Hematopoietic multipotent progenitor cell (in vitro differentiated cells): ENCODE measurements at places on chromosomes 6 and 20.

DNA sequence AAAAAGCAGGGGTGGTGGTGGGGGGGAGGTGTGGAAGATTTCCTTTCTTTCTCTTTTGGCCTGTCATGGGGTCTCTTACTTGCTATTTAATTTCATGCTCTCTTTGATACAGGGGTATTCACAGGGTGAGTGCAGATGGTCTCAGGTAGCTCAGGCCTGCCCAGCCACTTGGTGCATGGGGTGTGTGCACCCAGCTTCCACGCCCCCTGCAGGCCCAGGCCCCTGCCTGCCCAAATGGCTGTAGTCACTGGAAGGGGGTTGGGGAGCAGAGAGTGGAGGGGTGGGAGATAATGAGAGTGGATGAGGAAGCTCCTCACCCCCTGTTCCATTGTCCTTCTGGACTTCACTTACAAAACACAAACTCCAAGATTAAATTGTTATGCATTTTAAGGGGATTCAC is 133.6 kb upstream of the SGK1 start:
- DNase-seq: no peak

DNA sequence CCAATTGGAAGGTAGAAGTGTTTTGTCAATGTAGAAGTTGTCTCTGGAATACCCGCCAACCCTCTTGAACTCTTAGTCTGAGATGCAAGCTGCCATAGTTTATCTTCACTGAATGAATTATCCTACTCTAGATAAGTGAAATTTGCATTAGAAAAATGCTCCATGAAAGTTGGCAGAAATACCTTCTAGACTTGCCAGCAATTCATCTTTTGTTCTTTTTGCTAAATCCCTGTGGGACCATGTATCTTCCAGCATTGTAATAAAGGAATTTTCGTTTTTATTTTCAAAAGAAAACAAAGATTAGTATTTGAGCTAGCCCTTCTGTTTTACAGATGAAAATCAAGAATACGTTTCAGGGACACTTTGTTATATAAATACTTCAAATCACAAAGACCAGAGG is 244.2 kb downstream of the CBLN4 start:
- DNase-seq: no peak

GRCh38 chr6:34004706-34005105 is 141.2 kb downstream of the GRM4 start:
- no peak for DNase-seq

DNA sequence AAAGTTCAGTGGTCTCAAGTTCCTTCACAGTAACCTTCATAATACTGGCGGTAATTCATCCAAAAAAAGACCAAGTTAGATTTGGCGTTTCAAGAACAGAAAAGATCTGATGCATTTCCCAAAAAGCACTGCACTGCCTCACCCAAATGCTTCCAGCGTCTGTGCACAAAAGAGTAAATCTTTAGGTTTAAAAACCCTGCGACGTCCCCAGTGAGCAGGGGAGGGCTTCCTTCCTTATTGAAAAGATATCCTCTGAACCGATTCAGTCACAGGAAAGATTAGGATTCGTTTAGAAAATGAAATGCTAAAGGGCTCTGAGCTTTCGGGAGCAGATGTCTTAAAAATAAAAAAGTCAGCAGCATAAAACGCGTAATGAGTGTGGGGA is 654 bp downstream of the TBC1D7 start:
- peak; percentile 26 for DNase-seq

- DNase-seq: no peak
Observed at GRCh38 chr20:37941992-37942391, 39.1 kb downstream of the VSTM2L start.

DNA sequence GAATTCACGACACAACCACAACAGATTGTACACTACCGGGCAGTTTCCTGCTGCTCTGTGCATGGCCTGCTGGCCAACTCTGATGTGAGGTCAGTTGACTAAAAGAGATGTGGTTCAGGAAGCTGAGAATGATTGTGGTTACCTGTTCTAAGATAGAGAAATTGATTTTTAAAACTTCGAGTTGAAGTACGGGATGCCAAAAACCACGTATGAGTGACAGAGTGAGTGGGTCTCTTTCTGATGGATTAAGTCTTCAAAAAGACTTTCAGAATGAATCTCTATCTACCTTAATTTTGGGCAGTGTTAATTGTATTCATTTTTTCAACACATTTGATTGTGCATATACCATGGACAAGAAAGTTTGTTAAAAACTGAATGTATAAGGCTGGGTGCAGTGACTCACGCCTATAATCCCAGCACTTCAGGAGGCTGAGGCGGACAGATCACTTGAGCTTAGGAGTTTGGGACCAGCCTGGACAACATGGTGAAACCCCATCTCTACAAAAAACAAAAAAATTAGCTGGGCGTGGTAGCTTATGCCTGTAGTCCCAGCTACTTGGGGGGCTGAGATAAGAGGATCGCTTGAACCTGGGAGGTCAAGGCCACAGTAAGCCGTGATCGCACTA is 121.2 kb downstream of the SGK1 start:
- no peak for DNase-seq

GRCh38 chr20:33521461-33521860 is 31.6 kb downstream of the CBFA2T2 start:
- DNase-seq: no peak

DNA sequence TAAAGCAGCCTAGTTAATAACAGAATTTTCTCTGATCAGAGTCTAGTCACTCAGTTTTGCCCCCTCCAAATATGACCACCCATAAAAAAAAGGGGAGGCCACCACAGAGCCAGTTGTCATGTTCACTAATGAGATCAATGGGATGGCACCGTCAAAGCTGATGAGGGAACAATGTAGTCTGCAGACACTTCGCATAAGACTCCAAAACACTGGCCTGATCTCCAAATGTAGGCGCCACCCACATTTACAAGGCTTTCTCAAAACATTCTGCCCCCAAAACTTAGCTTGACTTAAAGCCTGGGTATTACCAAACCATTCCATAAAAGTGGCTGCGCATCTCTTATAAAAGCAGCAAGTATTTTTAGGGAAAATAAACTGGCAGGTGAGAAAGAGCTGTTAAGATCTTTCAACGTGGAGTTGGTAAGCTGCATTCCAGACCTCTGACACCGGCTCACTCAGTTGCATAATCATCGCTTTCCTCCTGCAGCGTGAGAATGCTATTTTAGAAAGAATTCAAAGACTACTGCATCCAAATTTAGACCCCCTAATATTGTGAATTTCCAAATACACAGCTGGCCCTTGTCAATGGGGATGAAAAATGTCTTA is 59.3 kb downstream of the TBC1D7 start:
- DNase-seq: no peak

- no peak for DNase-seq
Observed at GRCh38 chr6:5622276-5623005, 361.1 kb downstream of the FARS2 start.

- no peak for DNase-seq
Observed at GRCh38 chr6:17289630-17290061, 8.5 kb downstream of the RBM24 start.

DNA sequence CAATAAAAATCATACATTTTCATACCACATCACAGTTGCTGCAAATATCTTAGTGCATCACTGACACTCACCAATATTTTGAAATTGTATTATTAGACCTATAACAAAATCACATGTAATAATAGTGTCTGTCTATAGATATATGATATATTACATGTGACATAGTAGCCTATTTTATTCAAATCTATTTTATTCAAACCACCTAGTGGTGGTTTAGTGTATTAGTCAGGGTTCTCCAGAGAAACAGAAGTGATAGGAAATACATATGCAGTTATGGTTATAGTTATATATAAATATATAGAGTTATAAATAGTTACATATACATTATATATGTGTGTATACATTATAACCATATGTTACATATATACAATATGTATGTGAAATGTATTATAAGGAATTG is 366.5 kb upstream of the ARID1B start:
- no peak for DNase-seq

DNA sequence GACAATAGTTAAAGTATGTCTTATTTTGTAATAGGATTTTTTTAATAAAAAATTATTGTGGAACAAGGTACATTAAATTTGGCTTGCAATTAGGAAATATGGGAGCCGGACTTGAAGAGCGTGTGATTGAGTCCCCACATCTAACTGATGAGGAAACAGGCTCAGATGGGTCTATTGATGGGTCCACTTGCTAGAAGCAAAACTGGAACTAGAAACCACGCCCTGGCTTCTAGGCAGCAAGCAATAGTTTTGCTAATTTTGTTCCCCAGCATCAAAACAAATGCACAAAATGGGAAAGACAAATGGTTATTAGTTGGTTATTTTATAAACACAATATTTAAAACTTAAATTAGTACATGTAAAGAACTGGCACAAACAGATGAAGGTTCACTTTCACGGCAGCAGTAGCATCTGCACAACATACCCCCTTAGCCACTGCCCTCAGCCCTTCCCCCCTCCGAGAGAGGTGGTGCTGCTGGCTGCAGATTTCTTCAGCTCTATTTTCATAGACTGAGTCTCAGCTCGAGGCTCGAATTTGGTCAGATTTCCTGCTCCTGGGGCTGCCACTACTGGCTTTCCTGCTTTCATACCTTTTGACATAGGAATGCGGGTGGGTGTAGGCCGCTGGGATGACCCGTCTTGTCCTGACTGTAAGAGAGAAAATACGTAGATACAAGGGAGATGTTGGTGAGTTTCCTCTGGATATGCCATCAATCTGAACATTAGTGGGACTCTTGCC is 23.8 kb upstream of the TMEM30A start:
- no peak for DNase-seq

GRCh38 chr6:8750627-8751026 is 315.3 kb upstream of the SLC35B3 start:
- no peak for DNase-seq

DNA sequence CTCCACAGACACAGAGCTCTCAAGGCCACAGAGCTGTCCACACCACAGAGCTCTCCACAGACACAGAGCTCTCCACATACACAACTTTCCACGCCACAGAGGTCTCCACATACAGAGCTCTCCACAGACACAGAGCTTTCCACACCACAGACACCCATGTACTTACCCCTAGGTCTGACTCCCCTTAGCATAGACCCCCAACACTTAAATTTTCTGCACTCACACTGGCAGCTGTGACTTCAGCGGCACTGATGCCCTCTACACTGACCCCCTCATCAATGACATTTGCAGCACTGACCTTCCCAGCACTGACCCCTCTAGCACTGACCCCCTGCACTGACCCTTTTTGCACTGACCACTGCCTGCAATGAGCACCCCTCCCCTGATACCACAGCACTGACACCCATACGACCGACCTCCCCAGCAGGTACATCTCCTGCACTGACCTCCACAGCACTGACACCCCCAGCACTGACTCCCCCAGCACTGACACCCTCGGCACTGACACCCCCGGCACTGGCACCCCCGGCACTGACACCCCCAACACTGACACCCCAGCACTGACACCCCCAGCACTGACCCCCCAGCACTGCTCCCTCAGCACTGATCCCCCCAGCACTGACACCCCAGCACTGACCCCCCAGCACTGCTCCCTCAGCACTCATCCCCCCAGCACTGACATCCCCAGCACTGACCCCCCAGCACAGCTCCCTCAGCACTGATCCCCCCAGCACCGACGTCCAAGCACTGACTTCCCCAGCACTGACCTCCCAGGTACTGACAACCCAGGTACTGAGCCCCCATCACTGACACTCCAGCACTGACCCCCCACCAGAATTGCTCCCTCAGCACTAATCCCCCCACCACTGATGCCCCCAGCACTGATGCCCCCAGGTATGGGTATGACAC is 56.5 kb downstream of the ERMARD start:
- DNase-seq: no peak

DNA sequence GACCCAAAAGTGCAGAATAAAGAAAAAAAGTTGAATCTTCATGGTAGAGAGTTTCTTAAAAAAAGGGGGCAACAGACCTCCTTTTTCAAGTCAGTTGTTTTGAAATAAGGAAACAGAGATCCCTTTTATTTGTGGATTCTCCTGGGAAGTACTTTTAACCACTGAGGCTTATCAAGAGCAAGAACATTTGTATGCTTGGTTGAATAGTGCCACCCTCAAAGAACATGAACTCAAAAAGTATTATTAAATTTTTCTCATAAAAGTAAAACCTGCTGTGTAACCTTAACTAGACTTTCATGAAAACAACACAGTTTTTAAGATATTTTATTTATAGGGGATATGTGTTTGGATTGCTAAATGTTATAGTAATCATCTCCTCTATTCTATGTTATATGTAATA is at the start of gene DEFB110:
DEFB110 (minus strand) TSS at position 101 of the 400 bp plus-strand sequence; CDS start at position 42, 59 bp downstream.
- DNase-seq: no peak

DNA sequence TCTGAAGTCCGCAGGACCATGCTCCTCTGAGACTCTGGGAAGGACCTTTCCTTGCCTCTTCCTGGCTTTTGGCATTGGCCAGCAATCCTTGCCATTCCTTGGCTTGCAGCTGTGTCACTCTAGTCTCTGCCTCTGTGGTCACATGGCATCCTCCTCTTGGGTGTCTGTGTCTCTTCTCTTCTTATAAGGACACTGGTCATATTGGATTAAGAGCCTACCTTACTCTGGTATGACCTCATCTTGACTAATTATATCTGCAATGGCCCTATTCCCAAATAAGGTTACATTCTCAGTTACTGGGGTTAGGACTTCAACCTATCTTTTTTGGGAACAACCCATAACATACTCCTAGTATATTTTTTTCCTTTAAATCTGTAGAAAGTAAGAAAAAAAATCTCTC is 49.9 kb upstream of the GTSF1L start:
- DNase-seq: no peak

DNA sequence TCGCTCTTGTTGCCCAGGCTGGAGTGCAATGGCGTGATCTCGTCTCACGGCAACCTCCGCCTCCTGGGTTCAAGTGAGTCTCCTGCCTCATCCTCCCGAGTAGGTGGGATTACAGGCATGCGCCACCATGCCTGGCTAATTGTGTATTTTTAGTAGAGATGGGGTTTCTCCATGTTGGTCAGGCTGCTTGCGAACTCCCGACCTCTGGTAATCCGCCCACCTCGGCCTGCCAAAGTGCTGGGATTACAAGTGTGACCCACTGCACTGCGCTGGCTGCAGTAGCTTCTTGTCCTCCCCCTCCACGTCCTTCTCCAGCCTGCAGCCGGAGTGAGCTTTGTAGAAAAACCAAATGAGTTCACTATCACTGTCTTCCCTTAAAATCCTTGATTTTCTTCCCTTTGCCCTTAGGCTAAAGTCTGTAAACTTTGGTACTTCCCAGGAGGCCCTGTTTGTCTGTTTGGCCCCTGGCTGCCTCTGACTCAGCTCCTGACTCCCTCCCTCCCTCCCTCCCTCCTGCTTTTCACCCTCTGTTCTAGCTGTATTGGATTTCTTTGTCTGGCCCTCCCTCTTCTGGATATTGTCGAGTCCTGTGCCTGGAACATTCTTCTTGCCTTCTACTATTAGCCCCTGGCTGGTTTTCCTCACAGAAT is 12.9 kb downstream of the PARD6B start:
- no peak for DNase-seq

DNA sequence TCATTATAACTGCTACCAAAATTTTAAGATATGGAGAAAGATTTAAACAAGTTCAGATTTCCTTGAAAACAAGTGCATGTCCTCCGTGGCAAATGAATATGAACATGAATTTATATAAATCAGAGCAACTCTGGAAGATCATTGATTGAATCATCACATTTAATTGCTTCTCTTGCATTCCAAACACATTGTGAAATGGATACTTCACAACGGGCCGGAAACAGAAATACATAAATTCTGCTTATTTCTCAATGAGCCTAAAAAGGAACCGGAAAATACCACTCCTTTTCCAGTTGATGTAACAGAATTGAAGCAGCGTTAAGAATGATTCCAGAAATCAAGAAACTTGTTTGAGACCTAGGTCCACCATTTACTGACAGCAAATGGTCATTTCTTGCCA is 134.6 kb upstream of the BTN3A2 start:
- DNase-seq: no peak

- no peak for DNase-seq
Observed at GRCh38 chr20:32941155-32941885, 62.9 kb downstream of the SUN5 start.

- DNase-seq: no peak
Observed at GRCh38 chr6:109295109-109295773, 87.0 kb downstream of the CD164 start.
